ENCODE measurements at places on chromosomes 11 and 22.
A peak's percentile ranks its signal among the peaks of the same experiment; 100 is the strongest.

GRCh38 chr11:130635937-130636630, 187.6 kb downstream of the ADAMTS15 start:
- DNase-seq, result no peak

DNA sequence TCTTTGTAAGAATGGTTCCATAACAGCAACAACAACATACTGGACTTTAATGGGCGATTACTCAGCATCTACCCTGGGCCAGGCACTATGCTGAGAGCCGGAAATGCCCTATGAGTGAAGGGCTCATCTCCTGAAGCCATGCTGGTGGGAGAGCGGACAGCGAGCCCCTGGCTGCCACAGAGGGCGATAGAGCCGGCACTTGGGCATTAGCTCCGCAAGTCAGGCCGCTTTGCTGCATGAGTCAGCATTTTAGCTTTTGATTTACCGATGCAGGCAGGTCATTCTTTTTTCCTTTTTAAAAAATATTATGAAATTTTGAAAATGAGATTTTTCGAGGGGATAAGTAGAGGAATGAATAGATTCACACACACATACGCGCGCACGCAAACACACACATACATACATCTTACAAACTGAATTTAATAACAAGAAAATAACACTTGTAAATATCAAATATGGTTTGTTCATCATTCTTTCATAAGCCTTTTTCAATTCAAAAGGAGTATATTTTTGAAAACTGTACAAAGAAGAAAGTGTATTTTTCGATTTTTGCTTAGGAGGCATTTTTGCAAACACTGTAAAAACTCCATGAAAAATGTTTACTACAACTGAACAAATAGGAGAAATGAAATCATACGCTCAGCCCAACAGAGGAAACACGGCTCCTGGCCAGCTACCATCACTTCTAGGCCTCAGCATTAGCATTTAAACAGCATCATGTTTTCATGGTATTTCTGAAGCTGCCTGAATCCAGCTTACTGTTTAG, 667.3 kb downstream of the OPCML start:
- DNase-seq, result no peak

DNA sequence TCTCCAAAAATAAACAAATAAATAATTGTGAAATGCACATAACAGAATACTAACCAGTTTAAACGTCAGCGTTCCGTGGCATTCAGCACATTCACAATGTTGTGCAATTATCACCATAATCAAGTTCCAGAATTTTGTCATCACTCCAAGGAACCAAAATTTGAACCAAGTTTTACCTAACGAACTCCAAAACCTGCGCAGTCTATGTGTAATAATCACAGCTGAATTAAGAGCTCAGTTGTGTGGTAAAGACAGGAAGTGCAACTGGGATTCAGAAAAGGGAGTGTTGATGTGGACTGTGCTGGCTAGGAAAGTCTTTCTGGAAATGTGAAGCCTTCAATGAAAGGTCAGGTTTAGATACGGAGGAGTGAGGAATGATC, 5.4 kb upstream of the MCAM start:
- no peak for DNase-seq

- DNase-seq, result no peak
Observed at GRCh38 chr11:71363721-71364120, 84.5 kb downstream of the DHCR7 start.

DNA sequence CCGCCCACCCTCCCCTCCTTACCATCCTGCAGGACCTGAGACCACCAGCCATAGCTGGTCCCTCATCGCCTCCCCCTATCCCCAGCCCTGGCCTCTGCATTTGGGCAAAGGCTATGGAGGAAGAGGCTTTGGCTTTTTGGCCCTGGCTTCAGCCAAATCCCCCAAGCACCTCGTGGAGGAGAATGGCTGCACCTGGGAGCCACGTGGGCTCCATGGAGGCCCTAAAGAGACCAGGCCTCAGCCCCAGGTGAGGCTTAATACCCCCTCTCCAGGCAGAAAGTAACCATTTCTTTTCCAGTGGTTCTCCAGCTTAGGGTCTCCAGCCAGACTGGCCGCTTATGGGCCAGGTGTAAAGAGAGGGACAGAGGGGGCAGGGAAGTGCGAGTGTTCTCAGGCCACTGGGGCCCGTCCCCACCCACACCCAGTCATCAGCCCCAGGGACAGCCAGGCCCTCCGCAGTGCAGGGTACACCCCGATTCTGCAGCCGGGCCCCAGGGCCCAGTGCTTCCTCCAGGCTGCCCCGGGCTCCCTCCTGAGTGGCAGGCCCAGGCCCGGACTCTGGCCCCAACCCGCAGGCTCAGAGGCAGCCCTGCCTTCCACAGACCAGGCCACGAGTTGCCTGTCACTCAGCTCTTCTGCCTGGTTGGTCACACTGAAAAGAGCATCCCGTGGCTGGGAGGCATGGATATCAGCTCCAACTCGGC, 26.4 kb downstream of the CDKN1C start:
- no peak for DNase-seq

- DNase-seq, result peak; percentile 72
Observed at GRCh38 chr11:94926698-94927237, 46.6 kb downstream of the CWC15 start.

DNA sequence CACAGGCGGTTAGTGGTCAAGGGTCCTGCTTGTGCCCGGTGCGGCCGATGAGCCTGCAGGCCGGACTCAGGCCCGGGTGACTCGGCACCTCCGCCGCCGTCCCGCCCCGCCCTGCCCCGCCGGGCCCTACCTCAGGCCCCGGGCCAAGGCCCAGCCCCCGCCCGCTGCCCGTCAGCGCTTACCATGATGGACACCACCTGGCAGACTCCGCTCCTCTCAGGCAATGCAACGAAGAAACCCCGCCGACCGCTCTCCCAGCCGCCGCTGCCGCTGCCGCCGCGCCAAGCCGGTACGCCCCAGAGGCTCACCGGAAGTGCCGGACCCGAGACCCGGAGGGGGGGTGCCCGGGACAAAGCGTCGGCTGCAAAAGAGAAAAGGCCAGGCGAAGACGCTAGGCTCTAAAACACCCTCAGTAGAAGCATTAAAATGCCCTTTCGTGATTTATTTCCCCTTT, at the start of gene UFD1:
UFD1 (minus strand) TSS at position 293 of the 454 bp plus-strand sequence; CDS start at position 185, 108 bp downstream.
- DNase-seq, result peak; percentile 51

- no peak for DNase-seq
Observed at GRCh38 chr22:27580311-27580897, 221.2 kb downstream of the MN1 start.

GRCh38 chr11:81578571-81578970, 1155.1 kb downstream of the FAM181B start:
- DNase-seq, result no peak

DNA sequence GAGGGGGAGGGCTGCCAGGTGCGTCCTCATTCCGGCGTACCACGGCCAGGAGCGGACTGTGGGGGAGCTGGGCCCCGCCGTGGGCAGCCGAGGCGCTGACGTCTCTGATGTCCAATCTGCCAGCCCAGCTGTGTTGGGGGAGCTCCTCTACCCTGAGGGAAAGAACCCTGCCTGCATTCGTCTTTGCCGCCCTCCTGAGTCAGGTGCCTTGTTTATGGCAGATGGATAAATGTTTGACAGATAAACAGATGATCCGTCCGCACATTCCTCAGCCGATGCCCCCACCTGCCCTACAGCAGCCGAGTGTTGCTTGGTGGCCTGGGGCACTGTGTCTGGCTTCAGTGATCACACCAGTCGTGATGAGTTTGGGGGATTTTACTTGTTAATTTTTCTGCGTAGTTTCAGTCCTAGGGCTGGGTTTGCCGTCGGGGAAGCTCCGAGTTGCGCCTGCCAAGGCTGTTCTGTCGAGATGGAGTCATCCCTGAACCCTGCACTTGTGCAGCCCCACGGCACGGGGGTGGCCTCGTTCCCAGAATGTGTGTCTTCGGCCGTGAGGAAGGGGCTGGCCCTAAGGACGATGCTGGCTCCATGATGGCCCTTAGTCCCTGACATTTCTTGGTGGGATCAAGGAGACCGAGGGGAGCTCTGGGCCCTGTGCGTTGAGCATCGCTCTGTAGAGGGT, 1083.9 kb downstream of the BRD1 start:
- no peak for DNase-seq

DNA sequence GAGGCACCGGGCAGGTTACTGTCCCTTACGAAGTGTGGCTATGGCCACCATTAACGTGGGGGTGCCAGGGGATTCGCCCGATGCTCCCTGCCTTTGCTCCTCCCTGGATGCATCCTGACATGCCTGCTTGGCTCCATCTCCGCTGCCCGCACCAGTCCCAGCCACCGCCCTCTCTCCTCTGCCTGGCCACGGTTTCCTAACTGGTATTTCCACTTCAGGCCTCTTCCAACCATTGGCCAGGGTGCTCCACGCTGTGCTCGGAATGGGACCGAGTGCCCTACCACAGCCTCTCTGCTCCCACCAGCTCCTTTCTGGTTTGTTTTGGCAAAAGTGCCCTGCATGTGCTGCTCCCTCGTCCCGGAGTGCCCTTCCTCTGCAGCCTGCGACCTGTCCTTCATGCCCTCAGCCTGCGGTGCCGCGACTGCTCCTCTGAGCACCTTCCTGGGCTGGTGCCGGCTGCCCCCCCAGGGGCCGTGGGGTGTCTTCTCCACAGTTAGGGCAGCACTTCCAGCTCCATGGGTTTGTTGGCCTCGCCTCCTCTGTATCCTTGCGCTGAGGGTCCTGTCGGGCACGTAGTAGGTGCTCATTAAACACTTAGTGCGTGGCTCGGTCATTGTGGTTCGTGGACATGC, 12.6 kb upstream of the GRAMD4 start:
- DNase-seq, result no peak

DNA sequence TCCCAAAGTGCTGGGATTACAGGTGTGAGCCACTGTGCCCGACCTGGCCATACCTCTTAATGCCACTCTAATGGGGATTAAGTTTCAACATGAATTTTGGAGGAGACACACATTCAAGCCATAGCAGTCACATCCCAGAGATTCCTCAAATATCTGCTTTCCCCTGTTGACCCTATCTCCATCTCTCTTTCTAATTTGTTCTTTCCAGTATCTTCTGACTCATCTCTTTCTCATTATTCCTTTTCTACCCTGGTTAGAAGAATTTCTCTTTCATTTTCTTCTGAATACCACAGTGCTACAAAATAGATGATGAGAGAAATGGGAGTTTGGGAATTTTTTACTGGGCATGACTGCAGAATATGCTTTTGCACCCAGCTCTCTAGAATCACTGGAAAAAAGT, 5.1 kb downstream of the OR10V1 start:
- DNase-seq, result peak; percentile 44

DNA sequence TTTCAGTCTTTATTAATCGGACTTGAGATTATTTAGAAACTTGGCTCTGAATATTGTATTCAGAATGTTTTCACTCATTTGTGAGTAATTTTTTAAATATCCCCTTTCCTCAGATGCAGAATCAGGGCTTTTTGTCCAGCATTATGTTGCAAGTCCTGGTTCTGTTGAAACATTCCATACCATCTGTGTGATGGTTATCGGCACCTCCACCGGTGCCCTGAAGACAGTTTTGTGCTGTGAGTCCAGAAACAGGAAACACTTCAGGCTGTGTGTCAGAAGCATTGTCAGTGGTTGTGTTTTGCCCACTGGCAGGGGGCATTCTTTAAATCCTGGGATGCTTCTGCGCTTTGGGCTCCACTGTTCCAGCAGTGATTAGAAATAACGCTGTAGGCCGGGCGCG, 20.4 kb downstream of the CDPF1 start:
- no peak for DNase-seq

DNA sequence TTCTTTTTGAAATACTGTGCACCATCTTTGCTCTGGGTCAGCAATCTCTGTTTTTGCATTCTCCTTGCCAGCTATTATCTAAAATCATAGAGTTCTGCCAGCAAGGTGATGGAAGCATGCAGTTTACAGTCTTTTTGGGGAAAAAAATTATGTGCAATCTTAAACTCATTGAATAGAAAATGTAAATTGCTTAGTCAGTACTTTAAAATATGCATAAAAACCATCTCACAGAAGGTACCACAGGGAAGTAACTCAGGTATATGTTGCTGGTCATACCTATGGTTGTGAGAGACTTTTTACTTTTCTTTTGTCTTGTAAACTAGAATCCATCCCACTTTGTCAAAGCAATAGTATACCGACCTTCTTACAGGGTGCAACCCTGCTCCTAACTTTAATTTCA, 469.8 kb upstream of the ANO3 start:
- no peak for DNase-seq

DNA sequence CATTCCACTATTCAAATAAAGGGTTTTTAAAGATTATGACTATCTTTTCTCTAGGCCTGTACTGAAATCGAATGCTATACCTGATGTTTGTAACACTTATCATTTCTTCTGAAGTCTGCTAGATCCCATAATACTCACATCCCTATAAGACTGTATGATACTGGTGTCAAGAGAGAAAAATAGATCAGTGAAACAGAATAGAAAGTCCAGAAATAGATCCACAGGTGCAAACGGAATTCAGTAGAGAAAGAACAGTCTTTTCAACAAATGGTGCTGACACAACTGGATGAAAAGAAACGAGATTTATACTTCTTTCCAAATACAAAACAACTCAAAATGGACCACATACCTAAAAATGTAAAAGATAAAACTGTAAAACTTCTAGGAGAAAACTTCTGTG, 143.2 kb downstream of the APOL5 start:
- DNase-seq, result no peak

GRCh38 chr11:75028724-75029123, 40.0 kb downstream of the NEU3 start:
- DNase-seq, result no peak

DNA sequence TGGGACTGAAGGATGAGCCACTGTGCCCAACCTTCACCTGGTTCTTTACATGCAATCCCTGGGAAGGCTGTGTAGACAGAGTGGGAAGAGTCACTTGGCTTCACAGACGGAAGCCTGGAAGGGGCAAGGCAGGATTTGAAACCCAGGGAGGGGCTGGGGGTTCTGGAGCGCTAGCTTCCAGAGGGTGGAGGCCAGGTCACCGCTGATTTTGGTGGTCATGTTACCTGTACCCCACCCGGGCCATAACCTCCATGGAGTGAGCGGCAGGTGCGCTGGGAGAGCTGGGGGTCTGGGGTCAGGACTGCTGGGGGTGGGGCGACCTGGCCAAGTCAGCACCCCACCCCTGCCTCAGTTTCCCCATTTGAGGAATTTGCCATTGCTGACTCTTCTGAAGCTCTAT, 38.3 kb downstream of the PDGFB start:
- no peak for DNase-seq

DNA sequence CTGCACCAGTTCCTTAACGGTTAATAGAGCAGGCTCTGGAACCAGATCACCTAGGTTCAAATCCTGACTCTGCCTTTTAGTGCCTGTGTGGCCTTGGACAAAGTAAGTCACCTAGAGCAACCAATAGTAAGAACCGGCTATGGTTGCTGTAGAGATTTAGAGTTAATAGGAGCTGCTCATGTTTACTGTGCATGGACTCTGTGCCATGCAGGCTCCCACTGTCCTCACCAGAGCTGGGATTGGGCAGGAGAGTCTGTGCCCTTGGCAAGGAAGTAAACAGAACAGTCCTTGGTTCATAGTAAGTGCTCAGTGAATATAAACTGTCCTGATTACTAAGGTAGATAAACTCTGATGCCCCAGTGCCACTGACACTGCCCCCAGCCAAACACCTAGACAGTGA, 1.4 kb upstream of the TP53I11 start:
- no peak for DNase-seq

- no peak for DNase-seq
Observed at GRCh38 chr11:79375818-79376550, 64.8 kb downstream of the TENM4 start.
